Spleen (tissue), 13 donors: ENCODE measurements at places on chromosomes 11 and 22.

GRCh38 chr11:19327280-19327679 is 86.5 kb upstream of the E2F8 start:
- no peak for DNase-seq

DNA sequence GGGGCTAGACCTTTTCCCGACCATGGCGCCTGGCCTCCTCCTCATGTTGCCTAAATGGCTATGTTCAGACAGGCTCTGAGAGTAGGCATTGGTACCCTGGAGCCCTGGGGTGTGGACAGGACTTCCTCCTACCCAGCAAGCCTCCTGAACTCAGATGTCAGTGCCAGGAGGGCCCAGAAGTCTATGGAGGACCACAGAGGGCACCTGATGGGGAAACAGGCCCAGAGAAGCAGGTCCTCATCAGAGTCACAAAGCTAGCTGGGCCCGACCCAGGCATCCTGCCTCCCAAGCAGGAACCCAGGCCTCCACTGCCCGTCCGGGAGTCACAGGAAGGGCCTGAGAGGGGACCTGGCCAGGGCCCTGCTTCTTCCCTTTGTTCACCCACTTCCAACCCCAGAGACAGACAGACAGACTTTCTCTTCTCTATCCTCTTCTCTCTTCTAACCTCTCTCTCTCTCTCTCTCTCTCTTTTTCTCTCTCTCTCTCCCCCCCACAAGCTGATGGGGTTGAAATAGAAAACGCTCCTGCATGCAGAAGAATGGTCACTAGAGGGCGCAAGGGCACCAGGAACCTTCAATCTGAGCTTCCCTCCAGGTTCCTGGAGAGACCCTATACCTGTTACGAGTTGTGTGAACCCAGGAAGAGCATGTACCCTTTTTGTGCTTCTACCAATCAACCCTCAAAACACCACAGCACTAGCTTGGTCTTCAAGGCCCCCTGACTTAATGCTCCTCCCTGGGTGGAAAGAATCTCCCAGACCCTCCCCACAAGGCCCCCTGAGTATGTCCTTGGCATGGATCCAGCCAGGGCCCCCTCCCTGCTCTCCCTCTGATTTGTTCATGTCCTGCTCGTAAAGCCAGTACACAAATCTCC is 27.1 kb downstream of the ARAP1 start:
- peak; percentile 85 for DNase-seq

- no peak for DNase-seq
Observed at GRCh38 chr11:58745705-58746364, 14.1 kb upstream of the GLYAT start.

DNA sequence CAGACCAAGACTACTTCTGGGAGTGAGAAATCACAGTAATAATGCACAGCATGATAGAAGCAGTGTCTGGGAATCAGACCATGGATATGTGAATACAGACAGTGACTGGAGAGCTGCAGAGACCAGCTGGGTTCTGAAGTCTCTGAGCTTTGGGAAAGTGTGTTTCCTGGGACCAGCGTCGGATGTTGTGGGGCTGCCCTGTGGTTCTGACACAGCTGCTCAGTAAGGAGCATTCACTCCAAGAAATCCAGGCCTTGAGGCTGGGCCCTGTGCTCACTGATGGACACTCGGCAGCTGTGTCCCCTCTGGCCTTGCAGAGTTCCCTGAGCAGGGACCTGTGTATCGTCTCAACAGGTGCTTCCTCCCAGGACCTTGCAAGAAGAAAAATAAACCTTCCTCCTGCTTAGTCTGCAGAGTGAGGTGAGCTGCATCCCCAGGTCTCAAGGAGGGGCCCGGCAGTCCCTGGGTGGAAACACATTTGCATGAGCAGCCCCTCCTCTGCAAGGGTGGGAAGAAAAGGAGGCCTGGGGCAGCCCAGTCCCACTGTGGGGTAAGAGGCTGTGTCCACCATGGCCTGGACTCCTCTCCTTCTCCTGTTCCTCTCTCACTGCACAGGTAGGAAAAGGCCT is 107.9 kb downstream of the VPREB1 start:
- DNase-seq: no peak

- DNase-seq: no peak
Observed at GRCh38 chr22:17732251-17732854, 41.9 kb downstream of the BID start.
